AG09309 (cell line): ENCODE measurements at places on chromosomes 6 and 20.

DNA sequence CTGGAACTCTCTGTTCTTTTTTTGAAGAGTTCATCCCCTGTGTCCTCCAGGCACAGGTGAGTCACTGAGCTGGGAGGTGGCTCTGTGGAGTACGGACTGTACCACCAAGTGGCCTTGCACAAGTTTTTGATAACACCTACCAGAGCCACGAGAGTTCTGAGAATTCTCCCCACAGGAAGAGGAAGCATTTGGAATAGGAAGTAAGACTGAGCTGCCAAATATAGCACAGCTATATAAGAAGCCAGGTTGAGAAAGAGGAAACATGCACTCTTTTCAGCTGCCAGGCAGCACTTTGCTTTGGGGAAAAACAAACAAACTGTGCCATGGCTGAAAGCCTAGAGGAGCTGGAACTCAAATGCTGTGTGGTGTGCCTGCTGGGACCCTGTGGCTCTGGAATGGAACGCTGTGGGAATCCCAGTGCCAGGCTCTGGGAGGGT lies 70.8 kb upstream of the RIPOR2 start:
- DNase-seq, result no peak

DNA sequence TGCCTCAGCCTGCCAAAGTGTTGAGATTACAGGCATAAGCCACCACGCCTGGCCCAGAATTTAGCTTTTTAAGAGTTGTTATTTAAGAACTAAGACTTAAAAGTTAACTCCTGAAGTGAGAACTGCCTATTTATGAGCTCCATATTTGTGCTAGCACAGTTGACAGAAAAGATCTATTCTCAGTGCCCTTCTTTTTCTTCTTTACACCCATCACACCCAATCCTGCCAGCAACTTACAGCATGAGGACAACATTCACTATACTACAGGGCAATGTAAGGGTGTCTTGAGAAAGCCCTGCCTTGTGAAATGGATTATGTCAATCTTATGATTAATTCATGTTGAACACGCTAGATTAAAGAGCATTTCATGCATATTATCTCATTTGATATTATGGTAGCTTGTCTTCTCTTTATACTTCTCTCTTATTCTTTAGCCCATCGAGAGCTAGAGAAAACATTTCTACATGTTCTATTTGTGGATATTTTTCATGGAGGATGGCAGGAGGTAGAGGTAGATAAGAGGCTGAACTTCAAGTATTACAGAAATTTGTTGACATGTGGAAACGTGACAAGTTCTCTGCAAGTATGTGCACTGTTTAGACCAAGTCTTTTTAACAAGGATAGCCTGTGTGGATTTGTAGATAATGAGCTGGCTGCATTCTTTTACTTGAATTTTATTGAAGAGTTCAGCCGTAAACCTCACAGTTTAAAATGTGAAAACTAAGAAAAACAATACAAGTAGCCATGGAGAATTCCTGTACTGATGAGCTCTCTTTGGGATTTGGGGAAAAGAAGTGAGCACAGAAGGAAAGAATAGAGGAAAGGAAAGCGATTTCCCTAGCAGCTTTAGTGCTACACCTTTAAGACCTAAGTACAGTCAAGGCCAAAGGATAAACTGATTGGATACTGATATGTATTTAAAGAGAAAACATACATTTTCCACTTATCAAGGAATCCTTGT lies 212.2 kb downstream of the ARHGAP18 start:
- DNase-seq, result peak; percentile 68

DNA sequence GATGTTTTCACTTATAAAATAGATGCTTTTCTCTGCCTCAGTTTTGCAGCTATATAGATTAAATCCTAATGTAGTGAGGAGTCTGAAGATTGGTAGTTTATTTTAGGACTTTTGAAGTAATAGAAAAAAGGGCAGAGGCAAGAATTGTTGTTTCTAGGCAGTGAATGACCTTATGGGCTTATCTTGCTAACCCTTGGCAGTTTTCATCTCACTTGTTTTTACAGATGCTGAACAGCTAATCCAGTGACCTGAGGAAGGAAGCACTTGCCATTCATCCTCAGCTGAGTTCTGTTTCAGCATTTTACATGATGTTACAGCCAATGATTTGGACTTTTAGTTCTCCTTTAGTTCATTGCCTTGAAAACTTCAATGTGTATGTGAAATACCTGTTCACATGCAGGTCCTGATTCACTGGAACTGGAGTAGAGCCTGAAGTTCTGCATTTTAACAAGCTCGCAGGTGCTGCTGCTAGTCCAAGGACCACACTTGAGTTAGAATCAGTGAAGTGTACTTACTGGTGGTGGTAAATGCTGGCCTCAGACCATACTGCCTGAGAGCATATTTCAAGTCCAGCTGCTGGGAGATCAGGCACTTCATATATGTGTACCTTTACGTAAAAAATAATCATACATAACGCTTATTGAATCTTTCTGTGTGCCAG lies 86.9 kb downstream of the TULP4 start:
- no peak for DNase-seq

DNA sequence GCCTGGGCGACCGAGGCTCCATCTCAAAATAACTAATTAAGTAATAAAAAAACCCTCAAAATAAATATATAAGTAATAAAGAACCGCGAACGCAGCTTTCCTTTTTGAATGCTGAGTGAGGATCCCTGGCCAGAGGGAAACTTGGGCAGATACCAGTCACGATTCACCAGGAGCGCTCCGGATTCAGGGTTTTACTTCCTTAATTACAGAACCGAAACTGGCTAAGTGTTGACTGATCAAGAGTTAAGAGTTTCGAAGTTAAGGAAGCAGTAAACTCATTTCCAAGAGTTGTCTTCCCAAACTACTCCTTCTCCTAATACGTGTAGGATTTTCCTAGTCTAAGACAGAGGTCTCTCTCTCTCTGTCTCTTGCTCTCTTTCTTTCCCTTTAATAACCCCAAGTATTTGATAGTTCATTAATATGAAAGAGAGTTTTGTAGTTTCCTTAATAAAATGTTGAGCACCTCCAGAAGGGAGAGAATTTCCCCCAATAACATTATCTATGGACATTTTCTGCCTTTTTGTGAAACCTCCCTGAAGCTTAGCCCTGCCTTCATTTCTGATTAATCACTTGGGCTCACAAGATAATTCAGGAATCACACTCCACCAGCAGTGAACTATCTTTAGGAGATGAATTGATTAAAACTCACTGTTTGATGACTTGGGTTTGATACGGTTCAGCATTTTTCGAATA lies 61.4 kb upstream of the ZNF217 start:
- no peak for DNase-seq

DNA sequence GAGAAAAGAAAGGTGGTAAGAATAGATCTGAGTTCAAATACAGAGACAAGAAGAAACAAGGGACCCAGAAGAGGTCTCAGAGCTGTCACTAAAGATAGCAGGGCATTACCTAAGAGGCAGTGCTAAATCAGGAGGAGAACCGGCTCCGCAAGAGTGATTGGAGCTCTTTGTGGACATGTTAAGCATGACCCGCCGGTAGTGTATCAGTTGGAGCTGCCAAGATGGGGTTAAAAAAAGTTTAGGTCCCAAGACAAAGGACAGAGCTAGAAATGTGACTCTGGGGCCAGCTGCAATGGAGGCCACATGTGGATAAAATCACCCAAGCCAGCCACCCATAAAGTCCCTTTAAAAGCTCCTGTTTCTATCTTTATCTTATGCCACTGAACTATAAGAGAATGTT lies 93.4 kb downstream of the MBOAT1 start:
- no peak for DNase-seq

- DNase-seq, result no peak
Measured at GRCh38 chr6:160254467-160255312, 3.9 kb downstream of the SLC22A2 start.

- no peak for DNase-seq
Measured at GRCh38 chr20:53223626-53224172, 251.5 kb downstream of the TSHZ2 start.

DNA sequence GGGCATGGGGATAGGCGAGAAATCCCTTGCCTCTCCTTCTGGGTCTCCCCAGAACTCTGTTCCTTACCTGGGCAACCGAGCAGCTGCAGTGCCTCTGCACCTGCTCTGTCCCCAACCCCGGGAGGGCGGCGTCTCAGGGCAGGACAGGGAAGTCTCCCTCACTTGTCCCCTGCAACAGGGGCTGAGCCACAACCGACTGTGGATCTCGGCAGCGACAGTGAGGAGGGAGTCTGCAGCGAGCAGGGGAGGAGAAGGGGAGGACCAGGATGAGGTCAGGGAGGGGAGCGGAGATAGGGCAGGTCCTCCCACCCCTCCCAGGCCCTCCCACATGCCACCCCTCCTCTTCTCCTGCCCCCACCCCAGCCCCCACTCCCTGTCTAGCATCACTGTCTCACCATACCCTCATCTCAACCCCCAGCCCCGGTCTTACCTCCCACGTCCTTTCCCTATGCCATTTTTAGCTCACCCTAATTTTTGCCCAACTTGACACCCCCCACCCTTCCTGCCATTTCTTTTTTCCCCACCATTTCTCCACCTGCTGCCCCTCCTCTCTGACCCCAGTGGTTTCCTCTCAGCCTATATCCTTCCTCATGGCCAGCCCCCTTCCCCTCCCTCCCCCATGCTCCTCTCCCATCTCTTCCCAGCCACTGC lies at the start of gene TNXB:
Gene TNXB (minus strand): TSS at position 225 of the 651 bp plus-strand sequence. CDS start 11,140 bp downstream, outside the sequence.
- DNase-seq, result no peak

GRCh38 chr6:81766482-81767069 lies 14.1 kb upstream of the TENT5A start:
- DNase-seq, result peak; percentile 90

DNA sequence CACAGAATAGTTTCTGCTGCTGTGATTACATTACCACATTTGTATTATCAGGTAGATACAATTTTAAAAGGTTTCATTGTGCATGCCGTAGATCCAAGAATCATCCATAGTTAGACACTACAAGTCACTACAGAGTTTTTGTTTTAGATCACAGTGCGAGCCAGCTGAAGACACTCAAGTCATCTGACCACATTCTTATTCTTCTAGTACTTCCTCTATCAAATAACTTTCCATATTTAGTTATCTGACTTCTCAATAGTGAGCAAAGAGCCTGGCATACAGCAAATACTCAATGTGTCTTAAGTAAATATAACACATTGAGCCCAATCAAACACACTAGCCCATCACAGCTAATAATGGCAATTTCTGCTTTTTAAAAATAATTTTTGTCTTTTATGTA lies 195.4 kb downstream of the ASCC3 start:
- no peak for DNase-seq

GRCh38 chr6:53869964-53870363 lies 75.2 kb downstream of the LRRC1 start:
- no peak for DNase-seq

- DNase-seq, result peak; percentile 38
Measured at GRCh38 chr6:99330159-99330558, 19.3 kb downstream of the FAXC start.

DNA sequence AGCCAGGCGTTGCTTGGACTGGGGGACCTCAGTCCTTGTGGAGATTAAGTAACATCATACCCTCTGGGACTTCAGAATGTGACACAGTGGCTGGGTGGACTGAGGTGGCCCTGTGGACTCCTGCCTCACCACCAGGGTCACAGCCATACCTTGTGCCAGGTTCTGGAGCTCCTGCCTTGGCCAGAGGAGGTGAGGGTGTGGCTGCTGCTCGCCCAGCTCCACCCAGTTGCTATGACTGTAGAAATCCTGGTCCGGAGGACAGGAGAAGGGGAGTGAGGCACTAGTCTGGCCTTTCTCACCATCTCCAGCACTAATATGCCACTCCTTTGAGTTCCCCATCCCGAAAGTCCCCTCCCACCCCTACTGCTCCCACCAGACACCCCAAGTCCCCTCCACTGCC lies 1.9 kb downstream of the VWA7 start:
- no peak for DNase-seq

DNA sequence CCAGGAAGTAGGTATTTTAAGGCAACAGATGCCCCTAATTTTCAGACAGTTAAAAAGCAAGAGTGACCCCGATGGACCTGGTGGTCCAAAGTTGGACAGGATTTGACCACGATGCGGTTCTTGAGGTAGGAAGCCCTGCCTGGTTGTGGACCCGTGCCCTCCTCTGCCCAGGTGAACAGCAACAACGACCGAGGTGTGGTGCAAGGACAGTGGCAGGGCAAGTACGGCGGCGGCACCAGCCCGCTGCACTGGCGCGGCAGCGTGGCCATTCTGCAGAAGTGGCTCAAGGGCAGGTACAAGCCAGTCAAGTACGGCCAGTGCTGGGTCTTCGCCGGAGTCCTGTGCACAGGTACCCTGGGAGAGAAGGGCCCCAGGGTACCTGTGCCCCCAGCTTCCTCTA lies 18.7 kb downstream of the TGM6 start:
- no peak for DNase-seq

DNA sequence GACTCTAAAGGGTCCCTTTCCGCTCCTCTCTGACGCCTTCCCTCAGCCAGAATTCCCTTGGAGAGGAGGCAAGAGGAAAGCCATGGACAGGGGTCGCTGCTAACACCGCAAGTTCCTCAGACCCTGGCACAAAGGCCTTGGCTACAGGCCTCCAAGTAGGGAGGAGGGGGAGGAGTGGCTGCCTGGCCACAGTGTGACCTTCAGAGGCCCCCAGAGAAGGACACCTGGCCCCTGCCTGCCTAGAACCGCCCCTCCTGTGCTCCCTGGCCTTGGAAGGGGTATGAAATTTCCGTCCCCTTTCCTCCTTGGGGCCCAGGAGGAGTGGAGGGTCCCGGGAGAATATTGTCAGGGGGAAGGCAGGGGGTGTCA lies 2.7 kb downstream of the VEGFA start:
- no peak for DNase-seq

GRCh38 chr6:84197708-84198107 lies 29.7 kb downstream of the CEP162 start:
- DNase-seq, result no peak

DNA sequence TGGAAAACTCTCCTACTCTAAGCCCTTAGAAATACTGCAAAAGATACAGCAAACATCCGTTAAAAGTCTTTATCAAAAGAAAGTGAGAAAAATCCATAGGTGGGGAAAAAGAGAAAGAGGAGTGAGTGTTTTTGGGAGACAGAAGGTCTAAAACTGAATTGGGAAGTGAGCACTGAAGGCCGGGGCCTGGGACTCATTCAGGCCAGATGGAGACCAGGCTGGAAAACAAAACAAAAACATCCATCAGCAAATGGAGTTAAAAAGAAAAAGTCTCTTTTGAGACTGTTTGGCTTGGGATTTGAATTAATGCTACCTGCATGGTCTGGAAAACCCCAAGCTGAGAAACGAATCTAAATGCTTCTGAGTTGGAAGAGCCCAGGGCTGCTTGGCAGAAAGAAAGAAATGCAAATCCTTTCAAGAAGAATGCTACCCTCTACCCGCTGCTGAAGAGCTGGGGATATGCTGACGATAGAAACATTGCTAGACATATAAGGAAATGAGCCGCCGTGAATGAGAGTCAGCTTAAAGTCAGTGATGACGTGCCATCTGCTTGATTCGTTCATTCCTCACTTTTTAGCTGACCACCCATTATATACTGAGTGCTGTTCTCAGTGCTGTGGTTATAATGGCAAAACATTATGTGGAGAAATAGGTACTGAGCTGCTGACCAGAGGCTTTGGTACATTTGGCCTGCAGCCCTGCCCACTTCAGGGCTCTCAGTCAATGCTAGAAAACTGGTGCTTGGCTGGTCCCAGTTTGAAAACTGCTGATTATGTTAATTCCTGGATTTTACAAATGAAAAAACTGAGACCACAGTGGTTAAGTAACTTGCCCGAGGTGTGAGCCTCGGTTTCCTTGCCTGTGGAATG lies 28.0 kb upstream of the TULP4 start:
- DNase-seq, result peak; percentile 25
